ENCODE measurements at places on chromosomes 1 and 21.
A peak's percentile ranks its signal among the peaks of the same experiment; 100 is the strongest.

GRCh38 chr1:41590331-41590730, 105.8 kb upstream of the EDN2 start:
- H3K27ac ChIP-seq, result no peak overlapping the region
- no peak overlapping the region for H3K4me3 ChIP-seq
- DNase-seq, result no peak
- H3K4me1 ChIP-seq, result no peaks in the 10 kb centered on the region
- H3K36me3 ChIP-seq, result no peaks in the 10 kb centered on the region

- peak overlapping the region; percentile 91 for H3K27ac ChIP-seq
- no peak overlapping the region for H3K4me3 ChIP-seq
Measured at GRCh38 chr1:207025146-207025880, 7.2 kb downstream of the C1orf116 start.

- DNase-seq, result no peak
- H3K4me3 ChIP-seq, result no peak overlapping the region
- H3K4me1 ChIP-seq, result no peaks in the 10 kb centered on the region
- no peaks in the 10 kb centered on the region for H3K27me3 ChIP-seq
Measured at GRCh38 chr1:81007024-81007423, 793.7 kb upstream of the ADGRL2 start.

DNA sequence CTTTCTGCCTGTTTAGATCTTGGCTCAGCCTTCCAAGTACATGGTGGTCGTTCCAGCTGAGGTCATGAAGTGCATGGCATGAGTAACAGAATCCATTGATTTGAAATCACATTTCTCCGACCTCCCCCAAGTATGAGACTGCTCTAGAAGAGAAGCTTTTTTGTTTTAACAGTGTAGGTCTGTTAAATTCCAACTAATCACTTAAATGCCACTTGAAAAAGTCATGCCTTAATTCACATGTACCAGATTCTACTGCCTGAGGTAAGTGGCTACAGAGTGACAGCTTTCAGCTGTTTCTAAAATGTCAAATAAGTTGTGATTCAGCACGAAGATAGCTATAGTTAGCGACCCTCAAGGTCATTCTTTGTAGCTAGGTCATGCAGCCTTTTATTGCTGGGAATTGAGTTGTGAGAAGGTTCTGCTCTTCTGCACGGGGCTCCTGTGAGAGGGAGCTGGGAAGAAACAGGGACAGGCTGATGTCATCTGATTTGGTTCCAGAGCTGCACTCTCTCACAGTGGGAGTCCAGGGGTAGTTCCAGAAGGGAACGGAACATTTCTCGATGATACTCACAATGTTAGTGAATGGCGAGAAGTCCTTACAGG, 112.7 kb downstream of the VPS13D start:
- no peak overlapping the region for H3K4me3 ChIP-seq
- H3K27ac ChIP-seq, result no peak overlapping the region
- peaks cover 11% of the 10 kb centered on the region for H3K4me1 ChIP-seq
- peaks cover 6% of the 10 kb centered on the region for H3K36me3 ChIP-seq
- DNase-seq, result no peak
- no peaks in the 10 kb centered on the region for H3K27me3 ChIP-seq

- no peak overlapping the region for H3K27ac ChIP-seq
- peak overlapping the region; percentile 27 for H3K4me3 ChIP-seq
- H3K4me1 ChIP-seq, result no peaks in the 10 kb centered on the region
- H3K27me3 ChIP-seq, result peaks cover 6% of the 10 kb centered on the region
- peak; percentile 65 for DNase-seq
Measured at GRCh38 chr1:155859881-155860871, 809 bp downstream of the SYT11 start.

DNA sequence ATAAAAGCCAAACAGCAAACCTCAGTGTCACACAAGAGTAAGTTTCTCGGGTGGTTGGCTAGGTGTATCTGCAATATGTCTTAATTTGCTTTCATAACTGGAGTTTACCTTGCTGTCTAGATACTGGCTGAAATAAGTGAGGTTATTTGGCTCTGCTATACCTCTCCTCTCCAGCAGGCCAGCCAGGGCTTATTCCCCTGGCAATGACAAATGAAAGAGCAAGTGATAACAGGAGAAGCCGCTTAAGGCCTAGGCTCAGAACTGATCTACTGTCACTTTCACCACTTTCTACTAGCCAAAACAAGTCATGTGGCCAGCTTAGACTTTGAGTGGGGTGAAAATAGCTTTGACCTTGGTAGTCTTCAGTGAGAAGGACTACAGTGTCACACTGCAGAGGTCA, 4.8 kb upstream of the RPE65 start:
- H3K4me3 ChIP-seq, result no peak overlapping the region
- H3K4me1 ChIP-seq, result no peaks in the 10 kb centered on the region
- no peak overlapping the region for H3K27ac ChIP-seq
- no peak for DNase-seq
- no peaks in the 10 kb centered on the region for H3K27me3 ChIP-seq

GRCh38 chr1:235051521-235051920, 77.1 kb downstream of the TOMM20 start:
- H3K4me3 ChIP-seq, result no peak overlapping the region
- H3K27me3 ChIP-seq, result no peaks in the 10 kb centered on the region
- H3K4me1 ChIP-seq, result peaks cover 2% of the 10 kb centered on the region
- no peaks in the 10 kb centered on the region for H3K36me3 ChIP-seq
- H3K27ac ChIP-seq, result no peak overlapping the region

DNA sequence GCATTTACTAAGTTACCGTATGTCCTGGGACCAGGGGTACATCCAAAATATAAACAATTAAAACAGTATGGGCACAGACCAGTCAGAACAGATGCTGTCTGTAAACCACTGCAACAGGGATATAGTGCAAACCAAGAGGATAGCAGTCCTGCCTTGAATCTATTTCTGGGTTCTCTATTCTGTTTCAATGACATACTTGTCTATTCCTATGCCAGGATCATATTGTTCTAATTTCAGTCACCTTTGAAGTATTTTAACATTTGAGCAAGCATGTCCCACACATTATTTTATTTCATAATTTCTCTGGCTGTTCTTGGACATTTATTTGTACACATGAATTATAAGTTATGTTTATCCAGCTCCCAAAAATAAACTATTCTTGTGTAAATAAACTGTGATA, 28.2 kb upstream of the SYDE2 start:
- DNase-seq, result no peak
- no peaks in the 10 kb centered on the region for H3K27me3 ChIP-seq
- H3K27ac ChIP-seq, result no peak overlapping the region
- no peaks in the 10 kb centered on the region for H3K36me3 ChIP-seq
- no peak overlapping the region for H3K4me3 ChIP-seq
- no peaks in the 10 kb centered on the region for H3K4me1 ChIP-seq

- no peaks in the 10 kb centered on the region for H3K4me1 ChIP-seq
- DNase-seq, result no peak
- H3K27ac ChIP-seq, result no peak overlapping the region
- no peak overlapping the region for H3K4me3 ChIP-seq
Measured at GRCh38 chr1:173555651-173556305, 47.1 kb downstream of the SLC9C2 start.

DNA sequence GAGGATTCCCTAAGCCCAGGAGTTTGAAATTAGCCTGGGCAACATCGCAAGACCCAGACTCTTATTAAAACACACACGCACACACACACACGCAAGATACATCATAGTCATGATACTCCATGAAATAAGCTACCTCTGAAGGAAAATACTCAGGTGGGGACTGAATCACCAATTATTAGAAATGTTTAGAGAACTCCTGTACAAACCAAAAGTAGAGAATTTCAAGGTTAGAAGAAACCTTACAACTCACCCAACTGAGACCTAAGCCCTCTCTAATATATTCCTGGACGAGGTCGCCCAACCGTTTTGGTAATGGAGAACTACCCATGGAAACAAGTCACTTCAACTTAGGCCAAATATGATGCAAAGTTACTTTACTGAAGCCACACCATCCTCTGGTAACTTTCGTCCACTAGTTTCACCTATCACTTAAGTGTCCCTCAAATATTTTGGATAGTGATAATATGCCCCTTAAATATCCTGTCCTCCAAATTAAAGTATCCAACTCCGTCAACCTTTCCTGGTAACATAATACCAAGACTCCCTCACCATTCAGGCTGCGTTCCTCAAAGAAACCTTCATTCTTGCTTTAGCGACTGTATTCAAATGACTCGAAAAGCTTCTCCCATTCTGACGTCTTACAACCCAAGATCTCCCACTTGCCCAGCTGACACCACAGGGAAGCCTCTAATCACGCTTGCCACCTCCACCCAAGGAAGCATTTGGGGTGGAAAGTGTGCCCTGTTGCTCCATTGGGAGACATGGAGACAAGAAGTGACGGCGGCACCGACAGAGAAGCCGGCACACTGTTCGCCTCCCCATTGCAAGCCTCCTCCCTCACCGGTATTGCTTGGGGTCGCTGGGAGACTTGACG, 856 bp downstream of the NRDC start:
- H3K27me3 ChIP-seq, result no peaks in the 10 kb centered on the region
- H3K27ac ChIP-seq, result peak overlapping the region; percentile 97
- H3K4me3 ChIP-seq, result peak overlapping the region; percentile 71
- H3K4me1 ChIP-seq, result peaks cover 8% of the 10 kb centered on the region
- H3K36me3 ChIP-seq, result no peaks in the 10 kb centered on the region

DNA sequence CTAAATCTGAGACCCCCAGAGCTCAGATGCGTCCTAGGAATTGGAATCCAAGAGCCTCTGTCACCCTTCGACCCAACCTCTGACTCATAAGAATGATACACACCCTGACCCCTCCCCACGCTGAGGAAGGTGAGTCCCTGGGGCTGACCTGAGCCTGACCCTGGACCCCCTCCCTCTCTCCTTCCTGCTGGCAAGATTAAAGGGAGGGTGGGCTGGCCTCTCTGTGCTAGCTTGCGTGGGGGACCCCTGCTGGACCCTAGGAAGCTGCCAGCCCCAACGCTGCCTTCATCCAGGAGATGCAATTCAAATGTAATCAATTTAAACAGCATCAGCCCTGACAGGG, 627 bp downstream of the PLEKHA6 start:
- peaks cover 48% of the 10 kb centered on the region for H3K4me1 ChIP-seq
- no peaks in the 10 kb centered on the region for H3K27me3 ChIP-seq
- H3K36me3 ChIP-seq, result no peaks in the 10 kb centered on the region
- DNase-seq, result no peak
- no peak overlapping the region for H3K27ac ChIP-seq
- H3K4me3 ChIP-seq, result no peak overlapping the region

DNA sequence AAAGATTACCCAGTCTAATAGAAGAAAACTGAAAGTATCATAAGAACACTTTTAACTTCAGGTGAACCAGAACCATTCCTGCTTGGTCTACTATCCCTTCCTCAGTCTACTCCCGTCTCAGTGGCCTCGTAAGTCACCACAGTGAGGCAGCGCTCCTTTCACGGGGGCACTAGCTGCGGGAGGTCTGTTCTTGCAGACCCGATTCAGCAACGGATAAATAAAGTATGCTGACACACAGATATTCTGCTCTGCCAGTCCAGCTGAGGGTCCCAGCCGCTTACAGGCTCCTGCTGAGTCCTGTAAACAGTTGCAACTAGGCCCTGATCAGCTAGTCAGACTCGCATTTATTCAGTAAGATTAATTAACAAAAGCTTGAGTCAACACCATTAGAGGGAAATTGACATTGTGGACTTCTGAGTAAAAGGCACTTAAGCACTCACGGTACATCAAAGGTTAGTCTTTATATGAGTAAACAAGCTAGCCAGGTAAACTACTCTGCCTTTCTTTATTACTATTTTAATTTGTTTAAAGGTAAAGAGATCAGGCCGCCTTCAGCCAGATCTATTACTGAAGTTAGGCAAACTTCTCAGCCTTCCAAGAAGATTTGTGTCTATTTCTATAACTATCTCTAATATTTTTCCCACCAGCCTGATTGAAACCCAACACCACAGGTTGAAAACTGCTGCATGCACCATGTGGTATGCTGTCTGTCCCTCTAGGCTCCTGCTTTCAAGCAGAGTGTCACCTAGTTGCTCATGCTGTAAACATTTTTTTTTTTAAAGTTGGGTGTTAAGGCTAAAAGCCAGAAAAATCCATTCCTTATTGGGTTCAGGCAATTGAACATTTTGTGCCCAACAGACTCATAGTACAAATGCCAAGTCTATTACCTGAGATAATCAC, 87.7 kb downstream of the INTS7 start:
- H3K4me1 ChIP-seq, result no peaks in the 10 kb centered on the region
- H3K27ac ChIP-seq, result no peak overlapping the region
- no peak for DNase-seq
- H3K4me3 ChIP-seq, result no peak overlapping the region
- no peaks in the 10 kb centered on the region for H3K27me3 ChIP-seq

DNA sequence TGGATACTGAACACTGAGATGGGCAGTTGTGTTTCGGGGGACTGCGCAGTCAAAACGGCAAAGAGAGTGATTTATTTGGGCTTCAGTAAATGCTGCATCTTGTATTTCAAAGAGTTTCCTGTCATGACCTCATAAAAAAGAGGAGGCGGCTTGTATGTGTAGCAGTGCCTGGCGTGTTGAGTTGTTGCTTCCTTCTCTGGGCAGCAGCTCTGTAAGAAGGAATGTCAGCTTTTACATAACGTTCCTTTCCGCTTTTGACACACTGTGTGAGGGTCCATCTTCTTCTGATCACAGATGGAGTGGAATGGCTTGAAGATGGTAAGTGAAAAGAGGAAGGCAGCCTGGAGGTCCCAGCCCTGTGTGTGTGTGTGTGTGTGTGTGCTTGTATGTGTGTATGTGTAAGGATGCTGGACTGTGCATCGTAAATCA, 941 bp downstream of the ELAVL4 start:
- H3K27ac ChIP-seq, result peak overlapping the region; percentile 39
- H3K36me3 ChIP-seq, result no peaks in the 10 kb centered on the region
- peaks cover 16% of the 10 kb centered on the region for H3K27me3 ChIP-seq
- DNase-seq, result peak; percentile 19
- H3K4me3 ChIP-seq, result no peak overlapping the region
- H3K4me1 ChIP-seq, result no peaks in the 10 kb centered on the region

GRCh38 chr1:93770640-93771039, 89.0 kb upstream of the BCAR3 start:
- H3K4me1 ChIP-seq, result peaks cover 25% of the 10 kb centered on the region
- DNase-seq, result no peak
- H3K36me3 ChIP-seq, result no peaks in the 10 kb centered on the region
- H3K27me3 ChIP-seq, result no peaks in the 10 kb centered on the region
- H3K4me3 ChIP-seq, result no peak overlapping the region

GRCh38 chr1:152533327-152533938, 19.2 kb downstream of the CRCT1 start:
- DNase-seq, result peak; percentile 63
- H3K4me3 ChIP-seq, result no peak overlapping the region
- no peaks in the 10 kb centered on the region for H3K27me3 ChIP-seq
- no peak overlapping the region for H3K27ac ChIP-seq
- H3K4me1 ChIP-seq, result no peaks in the 10 kb centered on the region
- no peaks in the 10 kb centered on the region for H3K36me3 ChIP-seq

DNA sequence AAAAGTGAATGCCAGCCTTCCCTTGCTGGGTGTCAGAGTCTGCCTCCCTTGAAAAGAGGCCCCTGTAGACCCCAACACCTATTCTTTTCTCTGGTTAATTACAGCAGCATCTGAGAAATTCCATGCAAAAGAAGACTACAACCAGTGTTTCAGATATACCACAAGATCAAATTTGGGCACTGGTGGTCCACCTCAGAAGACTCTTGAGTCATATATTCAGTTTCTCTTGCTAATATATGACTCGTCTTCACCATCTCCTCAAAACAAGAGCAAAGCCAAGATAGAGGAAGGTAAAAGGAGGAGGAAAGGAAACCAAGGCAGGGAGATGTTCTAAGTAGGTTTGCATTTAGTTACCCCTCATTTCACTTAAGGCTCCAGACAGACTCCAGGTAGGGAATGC, 259.9 kb downstream of the ZNF648 start:
- no peak overlapping the region for H3K4me3 ChIP-seq
- DNase-seq, result no peak
- no peak overlapping the region for H3K27ac ChIP-seq
- H3K27me3 ChIP-seq, result no peaks in the 10 kb centered on the region

- H3K36me3 ChIP-seq, result no peaks in the 10 kb centered on the region
- H3K4me1 ChIP-seq, result no peaks in the 10 kb centered on the region
- H3K27ac ChIP-seq, result no peak overlapping the region
Measured at GRCh38 chr1:88056881-88057280, 627.2 kb upstream of the PKN2 start.

All from small intestine (tissue), 16 donors.